Activated CD8-positive, alpha-beta T cell treated with anti-CD3 and anti-CD28 coated beads, Interleukin-2, amount 10 ng/mL, durations not matched to agents 7 days and 5 days (primary cell): ENCODE measurements at places on chromosomes 5 and 9.

DNA sequence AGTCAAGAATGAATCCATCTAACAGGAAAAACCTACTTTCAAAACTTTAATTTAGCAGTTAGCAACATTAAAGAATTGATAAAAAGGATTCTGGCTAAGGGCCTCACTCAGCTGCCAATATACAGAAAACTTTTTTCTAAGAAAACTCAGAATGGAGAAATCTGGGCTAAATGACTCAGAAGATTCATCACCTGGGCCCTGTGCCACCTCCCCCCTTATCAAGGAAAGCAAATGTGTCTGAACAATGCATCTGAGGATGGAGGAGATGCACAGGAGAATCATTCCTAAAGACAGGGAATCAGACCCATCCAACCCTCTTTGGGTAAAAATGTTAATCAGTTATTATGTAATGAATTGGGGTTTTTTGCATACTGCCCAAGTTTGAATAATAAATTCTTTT lies 592.0 kb upstream of the DMAC1 start:
- DNase-seq, result no peak

DNA sequence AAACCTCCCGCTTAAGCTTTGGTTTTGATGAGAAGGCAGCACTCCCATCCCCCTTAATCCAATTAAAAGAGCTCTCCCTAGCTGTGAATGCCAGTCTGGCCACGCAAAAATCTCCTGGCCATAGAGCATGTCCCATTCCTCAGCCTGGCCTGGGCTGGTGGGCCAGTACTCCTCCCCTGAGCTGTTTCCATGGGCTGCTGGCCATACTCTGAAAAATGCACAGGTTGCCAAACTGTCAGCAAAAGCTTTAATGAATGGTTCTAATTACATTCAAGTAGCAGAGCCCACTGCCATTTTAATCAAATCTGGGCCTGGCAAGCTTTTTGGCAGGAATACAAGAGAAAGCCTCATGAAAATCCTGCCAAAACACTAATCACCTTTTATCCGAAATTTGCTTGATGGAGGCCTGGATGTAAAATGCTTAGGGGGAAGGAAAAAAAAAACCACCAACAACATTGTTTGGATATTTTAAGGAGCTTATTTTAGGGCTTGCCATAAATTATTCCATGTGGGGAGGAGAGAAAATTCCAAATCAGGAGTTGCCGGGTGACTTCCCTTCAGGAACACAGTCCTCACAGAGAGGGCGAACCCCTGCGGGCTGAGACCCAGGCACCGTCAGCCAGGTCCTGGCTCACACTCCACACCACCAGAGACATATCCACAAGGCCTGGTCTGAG lies 243.3 kb downstream of the SEC61B start:
- no peak for DNase-seq

DNA sequence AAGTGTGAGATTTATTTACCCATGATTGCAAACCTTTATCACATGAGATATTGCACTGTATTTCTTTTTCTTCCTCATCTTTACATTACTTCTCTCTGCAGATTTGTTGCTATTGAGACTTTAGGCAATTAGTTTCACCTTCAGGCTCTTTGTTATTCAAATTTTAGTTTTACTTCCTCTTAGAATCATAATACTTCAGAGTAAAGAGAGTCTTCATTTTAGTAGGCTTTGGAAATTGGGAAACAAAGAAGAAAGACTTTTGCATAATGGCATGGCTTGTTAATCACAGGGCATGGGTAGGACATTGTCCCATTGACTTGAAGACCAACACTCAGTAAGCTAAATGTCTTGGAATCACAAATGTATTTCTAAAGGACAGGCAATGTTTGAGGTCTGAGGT lies 1.2 kb upstream of the PCDHGA5 start:
- DNase-seq, result no peak

GRCh38 chr5:66002415-66002814 lies 76.0 kb downstream of the ERBIN start:
- DNase-seq, result no peak

- DNase-seq, result no peak
Observed at GRCh38 chr5:53882676-53883031, 322.2 kb downstream of the NDUFS4 start.

DNA sequence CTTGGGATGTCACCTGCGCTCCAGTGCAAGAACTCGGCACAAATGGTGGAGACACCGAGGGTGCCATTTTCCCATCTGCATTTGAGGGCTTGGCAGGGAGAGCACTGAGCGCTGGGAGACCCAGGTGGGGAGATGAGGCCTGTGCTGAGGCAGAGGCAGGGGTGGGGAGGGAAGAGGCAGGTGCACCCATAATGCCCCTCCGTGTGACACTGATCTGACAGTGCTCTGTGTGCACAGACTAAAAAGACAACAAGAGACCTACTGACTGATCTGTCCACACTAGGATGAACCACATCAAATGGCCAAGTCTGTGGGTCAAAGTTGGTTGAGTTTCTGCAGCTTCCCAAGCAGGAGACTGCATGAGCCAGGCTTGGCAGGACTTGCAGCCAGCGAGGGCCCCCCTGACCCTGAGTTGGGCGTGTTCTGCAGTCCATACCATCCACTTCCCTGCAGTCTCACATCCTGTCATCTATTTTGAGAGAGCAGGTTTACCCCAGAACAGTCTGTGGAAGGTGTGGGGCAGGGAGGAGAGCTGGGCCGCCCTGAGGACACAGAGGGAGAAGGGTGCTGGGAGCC lies 41.9 kb downstream of the NEK6 start:
- DNase-seq, result no peak

- DNase-seq, result no peak
Observed at GRCh38 chr9:127874301-127875221, 2.9 kb downstream of the AK1 start.

GRCh38 chr5:142320851-142321560 lies 3.8 kb downstream of the SPRY4 start:
- DNase-seq, result no peak

DNA sequence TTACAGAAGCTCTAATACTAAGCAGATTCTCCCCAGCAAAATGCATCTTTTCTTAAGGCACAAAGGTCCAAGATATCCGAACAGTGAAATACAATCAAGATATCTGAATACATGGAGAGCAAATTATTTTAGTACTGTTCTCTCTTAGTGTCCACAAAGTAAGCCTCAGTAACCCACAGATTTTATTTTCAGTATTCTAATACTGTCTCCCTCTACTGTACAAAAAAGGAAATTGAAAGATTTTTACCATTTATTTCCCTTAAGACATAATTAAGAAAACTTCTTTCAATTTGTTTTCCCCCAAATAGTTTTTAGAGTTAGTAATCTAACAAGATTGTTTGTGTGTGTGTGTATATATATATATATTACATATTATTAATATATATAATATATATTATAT lies 24.7 kb upstream of the NOL6 start:
- no peak for DNase-seq

DNA sequence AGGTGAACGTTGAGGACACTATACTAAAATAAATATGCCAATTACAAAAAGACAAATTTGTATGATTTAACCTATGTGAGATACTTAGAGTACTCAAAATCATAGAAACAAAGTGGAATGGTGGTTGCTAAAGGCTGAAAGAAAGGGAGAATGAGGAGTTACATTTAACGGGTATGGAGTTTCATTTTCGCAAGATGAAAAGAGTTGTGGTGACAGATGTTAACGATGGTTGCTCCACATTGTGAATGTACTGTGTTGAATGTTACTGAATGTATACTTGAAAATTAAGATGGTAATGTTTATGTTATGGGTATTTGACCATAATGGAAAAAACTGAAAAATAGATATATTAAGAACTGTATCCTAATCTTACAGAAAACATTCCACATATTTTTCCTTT lies 51.3 kb upstream of the MOCS2 start:
- no peak for DNase-seq

DNA sequence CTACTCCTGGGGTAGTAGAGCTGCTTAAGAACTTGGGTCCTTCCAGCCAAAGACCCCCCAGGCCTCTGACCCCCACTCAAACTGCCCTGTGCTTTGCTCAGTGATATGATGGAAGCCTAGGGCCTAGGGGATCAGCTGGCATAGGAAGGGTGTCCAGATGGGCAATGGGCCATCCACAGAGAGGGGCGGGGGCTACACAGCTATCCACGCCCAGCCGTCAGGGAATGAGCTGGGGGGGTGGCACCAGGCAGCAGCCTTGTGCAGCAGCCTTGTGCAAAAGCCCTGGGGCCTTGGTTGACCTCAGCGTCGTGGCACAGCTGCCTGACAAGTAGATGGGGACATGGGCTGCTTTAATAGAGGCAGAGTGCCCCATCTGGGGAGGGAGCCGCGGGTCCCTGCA lies 43.2 kb downstream of the DAB2IP start:
- no peak for DNase-seq

DNA sequence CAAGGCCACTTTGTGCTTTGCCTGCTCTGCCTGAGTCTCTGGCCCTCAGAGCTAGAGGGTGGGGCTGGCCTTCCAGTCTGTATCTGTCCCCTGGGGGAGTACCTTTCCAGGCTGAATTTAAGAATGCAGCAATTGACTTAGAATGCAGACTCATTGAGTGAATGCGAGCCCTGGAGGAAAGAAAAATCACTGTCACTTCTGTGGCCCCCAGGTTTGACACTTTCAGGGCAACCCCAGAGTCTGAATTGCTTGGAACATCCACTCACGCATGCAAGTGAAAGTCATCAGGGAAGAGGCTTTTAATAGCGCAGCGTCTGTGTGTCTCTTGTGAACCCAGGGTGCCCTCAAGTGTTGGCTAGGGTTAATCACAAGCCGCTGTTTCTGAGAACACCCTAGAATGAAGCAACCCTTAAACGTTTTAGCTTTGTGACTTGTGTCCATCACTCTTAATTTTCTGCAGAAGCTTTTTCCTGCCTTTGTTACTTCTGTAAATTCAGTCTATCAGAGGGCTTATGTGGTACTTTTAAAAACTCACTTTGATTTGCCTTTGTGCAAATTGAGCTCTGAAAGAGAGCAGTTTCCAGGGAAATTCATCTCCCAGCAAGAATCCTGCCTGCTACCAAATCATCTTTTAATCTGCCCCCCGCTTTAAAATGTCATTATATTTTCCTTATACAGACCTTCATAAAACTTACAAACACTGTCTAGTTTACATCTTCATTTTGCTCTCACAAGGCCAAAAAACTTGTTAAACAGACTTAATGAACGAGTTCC lies 146.8 kb upstream of the IQGAP2 start:
- DNase-seq, result peak; percentile 79

DNA sequence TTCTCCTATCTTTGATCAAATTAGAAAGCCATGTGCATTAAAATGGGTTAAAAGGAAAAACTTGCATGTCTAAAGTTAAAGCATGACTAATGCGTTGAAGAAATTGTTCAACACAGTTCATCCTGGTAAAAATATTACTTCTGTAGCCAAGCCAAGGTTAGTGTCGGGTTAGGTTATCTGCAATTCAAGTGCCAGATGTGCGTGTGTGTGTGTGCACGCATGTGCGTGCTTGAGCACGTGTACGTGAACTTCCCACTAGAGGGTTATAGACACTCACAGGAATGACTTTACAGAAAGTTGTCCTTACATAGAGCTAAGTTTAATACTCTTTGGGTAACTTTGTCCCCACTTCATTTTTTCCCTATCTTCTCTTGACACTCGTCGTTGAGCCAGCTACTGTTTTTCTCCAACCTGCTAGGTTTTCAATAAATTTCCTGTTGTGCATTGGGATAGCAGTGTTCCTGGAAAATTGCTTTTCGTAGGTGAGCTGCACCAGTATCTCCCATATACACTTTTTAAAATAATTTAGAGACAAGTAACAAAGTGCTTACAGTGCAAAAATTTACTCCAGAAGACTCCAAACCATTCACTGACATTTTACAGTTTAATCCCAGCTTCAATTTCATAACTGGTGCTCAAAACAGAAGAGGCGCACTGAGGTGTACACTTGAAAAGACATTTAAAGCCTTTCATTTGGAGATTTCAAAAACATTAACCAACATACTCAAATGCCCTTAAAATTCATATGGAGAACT lies 353.8 kb downstream of the NFIB start:
- no peak for DNase-seq

DNA sequence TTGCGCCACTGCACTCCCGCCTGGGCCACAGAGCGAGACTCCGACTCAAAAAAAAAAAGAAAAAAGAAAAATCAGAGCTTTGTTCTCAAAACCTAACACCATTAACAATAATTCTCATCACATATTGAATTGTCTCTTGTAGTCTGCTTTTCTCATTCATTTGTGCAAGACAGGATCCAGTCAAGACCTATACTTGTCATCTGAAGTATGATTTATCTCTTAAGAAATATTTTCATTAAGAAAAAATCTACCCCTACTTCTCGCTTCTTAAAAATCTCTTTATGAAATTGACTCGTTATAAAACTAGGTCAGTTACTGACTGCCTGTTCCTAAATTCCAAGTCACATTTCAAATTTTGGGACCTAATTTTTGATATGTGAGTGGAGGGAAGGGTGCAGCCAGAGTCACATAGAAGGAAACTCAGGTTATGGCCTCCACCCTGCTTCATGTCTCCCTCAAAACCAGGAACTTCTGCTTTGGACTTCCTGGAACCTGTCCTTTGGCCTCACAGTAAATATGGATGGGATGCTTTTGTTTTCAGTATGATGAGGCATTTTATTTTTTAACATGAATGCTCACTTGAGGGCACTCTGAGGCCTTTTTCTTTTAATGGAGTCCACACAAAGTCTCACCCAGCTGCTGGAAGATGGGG lies 18.9 kb downstream of the ZNF169 start:
- DNase-seq, result no peak

DNA sequence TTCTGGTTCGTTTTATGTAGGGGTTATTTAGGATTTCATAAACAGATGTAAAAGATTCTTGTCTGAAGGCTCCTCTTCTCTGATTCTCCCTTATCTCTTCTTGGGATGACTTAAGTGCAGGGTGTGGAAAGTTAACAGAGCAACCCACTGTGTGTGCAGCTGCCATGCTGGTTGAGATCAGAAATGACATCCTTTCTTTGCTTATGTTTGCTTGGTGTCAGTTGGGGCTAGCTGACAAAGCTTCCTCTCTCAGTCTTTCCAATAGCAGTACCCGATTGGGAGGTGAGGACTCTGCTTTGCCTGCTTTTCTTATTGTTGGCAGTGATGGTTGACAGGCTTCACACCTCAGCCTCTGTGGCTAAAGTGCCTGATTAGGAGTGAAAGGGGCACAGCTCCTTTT lies 26.5 kb downstream of the OGN start:
- DNase-seq, result no peak

GRCh38 chr9:32431940-32432555 lies 47.6 kb downstream of the ACO1 start:
- DNase-seq, result peak; percentile 40

GRCh38 chr9:109115931-109116526 lies 3.7 kb downstream of the TMEM245 start:
- DNase-seq, result no peak

GRCh38 chr9:137975527-137975913 lies 97.9 kb downstream of the CACNA1B start:
- DNase-seq, result no peak

DNA sequence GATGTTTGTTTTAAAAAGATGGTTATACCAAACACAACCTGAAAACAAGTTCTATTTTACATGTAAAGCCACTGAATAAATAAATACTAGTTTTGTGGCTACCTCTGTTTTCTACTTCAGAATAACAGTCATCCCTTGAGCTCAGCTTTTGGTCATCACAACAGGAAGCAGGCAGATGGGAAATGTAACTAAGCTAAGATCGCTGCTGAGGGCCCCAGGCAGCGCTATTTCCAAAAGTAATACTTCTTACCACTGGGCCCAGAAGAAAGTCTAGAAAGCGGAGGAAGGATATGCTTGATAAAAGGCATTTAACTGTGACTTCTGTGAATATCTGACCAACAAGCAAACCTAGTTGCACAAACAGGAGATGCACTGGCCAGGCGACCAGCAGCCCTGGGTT lies 61.4 kb downstream of the SERINC5 start:
- DNase-seq, result peak; percentile 46

- DNase-seq, result no peak
Observed at GRCh38 chr9:117549444-117549843, 134.6 kb upstream of the ASTN2 start.

- no peak for DNase-seq
Observed at GRCh38 chr5:88488130-88488529, 219.5 kb upstream of the TMEM161B start.
